ENCODE measurements at places on chromosomes 11 and 22.

DNA sequence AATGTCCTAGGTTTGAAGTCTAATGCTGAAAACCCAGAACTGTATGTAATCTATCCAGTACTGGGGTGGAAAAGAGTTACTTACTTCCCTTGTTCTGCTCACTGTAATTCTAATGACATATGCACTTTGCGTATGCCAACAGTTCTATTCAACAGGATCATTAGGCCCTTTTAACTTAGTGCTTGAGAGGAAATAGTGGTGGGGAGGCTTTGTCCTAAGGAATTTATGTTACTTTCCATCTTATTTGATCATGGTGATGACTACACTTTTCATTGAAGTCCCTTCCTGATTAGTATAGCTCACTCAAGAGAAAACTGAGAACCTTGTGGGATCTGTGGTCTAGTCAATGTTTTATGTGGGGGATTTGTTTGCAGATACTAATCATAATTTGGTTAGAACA, 348.2 kb downstream of the GUCY1A2 start:
- no peak for DNase-seq

DNA sequence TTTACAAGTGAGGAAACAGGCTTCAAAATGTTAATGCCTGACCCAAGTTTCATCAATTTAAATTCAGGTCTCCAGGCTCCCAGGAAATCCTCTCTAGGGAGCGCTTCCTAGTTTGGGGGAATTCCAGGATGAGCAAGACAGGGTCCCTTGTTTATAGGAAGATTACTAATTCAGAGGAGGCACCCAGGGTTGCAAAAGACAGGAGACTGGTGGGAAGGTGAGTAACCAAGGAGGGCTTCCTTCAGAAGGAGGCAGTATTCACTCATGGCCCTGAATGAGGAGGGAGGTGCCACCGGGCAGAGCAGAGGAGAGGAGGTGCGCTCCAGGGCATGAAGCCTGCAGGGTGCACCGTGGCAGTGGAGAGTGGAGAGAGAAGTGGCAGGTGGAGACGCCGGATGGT, 1.6 kb downstream of the TMEM132A start:
- DNase-seq, result no peak

GRCh38 chr11:67372321-67372992, 941 bp downstream of the CLCF1 start:
- DNase-seq, result peak; percentile 59

DNA sequence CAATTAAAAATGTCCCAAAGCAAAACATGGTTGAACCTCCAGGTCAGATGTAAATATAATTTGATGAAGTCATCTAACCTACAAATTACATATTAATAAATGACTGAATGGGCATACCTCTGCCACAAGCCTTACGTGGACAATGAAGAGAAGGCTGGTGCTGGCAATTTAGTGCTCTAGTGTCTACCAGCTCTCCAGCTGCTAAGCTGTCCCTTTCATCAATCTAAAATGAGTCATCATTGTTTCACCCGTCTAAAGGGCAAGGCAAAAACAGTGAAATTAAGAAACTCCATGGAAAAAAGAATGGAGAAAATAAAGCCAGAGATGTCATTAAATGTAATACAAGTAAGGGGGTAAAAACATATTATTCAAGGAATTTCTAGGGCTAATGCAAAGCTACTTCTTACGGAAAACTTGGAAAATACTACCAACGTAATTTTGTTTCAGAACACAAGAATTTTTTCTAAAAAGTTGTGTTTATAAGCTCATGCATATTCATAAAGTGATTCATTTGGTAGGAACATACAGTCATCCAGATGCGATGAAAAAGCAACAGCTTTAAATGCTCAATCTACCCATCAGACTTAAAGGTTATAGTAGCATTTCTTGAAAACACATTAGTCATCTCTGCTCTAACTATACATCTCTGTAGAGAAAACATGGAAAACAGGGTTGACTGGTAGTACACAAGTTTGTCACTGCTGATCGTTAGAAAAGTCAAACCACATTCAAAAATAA, 71.5 kb downstream of the SIK3 start:
- DNase-seq, result no peak

- DNase-seq, result no peak
Observed at GRCh38 chr11:73414977-73415651, 38.9 kb downstream of the RELT start.

GRCh38 chr11:17718510-17718962, 835 bp upstream of the MYOD1 start:
- DNase-seq, result no peak

- DNase-seq, result no peak
Observed at GRCh38 chr22:48372390-48372789, 1455.3 kb downstream of the BRD1 start.

DNA sequence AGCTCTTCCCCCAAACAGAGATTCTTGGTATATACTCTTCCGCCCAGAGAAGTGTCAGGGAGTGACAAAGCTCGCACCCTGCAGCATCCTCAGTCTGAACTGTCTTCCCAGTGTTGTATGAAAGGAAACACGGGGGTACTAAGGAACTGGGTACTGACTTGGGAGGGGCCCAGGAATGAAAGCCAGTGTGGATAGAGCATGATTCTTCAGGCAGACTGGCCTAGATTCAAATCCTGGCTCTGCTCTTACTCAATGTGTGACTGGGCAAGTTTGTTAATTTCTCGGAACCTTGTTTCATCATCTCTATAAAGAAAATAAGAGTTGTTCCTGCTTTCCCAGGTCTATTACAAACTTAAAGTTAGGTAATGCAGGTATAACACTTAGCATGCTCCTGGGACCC, 266.0 kb upstream of the NARS2 start:
- DNase-seq, result no peak

DNA sequence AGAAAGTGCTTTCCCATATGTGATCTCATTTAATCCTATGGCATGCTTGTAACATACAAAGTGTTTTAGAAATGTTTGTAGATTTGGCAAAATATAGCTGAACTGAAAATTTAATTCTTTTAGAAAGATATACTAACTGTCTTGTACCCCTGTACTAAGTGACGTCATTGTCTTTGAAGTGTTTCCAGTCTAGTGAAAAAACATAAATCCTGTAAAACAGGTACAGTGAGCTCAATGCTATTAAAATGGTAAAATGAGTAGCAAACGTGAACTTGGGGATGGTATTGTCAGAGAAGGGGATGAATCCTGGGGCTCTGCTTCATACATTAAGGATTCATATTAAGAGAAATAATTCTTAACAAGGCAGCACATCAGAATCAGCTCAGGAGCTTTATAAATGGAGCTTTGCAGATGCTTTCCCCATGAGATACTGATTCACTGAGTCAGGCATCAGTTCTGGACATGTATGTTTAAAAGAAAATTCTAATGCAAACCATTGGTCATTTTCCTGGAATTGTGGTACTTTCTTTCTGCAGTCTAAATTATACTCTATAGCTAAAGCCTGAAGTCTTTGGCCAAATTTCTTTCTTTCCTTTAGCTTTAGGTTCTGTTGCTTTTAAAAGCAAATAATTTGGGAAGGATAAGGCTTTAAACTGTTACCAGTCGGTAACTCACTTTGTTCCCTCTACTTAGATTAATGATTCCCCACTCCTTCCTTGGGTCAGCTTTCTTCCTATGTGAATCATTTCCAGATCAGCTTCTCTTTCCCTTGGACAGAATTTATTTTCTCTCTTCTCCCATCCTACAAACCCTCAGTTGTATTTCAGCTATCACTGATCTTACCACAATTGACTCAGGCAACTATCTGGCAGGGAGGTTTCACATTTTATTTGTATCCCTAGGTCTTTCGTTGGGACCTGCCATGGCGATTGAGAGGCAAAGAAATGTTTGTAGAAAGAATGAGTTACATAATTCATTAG, 57.5 kb upstream of the DDI1 start:
- no peak for DNase-seq

GRCh38 chr22:19880786-19881569, 26.3 kb upstream of the GNB1L start:
- DNase-seq, result peak; percentile 75

- DNase-seq, result no peak
Observed at GRCh38 chr22:32839831-32840584, 38.5 kb downstream of the TIMP3 start.

DNA sequence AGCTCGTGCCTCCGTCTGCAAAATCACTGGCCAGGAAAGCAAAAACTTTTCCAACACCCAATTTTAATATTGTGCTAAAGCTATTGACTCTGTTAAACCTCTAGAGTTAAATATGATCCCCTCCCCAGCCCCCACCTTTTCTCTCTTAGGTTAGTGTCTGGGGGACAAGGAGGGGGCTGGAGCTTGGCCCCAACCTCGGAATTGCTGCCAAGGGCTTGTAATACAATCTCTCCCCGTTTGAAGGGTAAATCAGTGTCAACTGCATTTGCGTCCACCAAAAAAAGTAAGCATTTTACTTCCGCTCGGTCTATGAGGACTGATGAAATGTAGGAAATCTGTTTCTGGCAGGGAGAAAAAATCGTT, at the start of gene GAS2:
Gene GAS2, plus strand, starts transcription at position 287 of the 363 bp plus-strand sequence. CDS start 8,259 bp downstream, outside the sequence.
- DNase-seq, result no peak

DNA sequence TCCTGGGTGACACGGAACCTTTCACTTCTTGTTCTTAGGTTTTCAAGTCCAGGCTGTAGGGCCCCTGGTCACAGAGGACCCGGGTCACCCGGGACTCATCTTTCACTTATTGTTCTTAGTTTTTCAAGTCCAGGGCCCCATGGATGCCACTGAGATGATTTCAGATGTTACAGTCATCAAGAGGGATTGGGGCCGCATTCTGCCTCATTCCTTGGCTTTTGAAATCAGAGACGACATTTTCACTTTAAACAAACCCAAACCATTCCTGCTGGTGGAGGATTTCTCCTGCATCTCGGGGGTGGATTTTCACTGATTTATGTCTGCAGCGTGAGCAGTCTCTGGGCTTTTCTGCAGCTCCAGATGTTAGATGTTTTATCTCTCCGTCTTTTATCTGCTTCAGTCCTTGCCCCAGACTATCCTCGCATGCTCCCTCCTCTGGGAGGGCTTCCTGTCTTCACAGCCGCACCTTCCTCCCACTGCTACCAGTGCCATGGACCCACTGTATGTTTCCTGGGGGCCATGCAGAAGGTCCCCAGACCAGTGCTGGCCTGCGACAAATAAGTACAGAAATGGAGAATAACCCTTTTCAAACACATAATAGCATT, 27.4 kb downstream of the FBLN1 start:
- DNase-seq, result no peak

DNA sequence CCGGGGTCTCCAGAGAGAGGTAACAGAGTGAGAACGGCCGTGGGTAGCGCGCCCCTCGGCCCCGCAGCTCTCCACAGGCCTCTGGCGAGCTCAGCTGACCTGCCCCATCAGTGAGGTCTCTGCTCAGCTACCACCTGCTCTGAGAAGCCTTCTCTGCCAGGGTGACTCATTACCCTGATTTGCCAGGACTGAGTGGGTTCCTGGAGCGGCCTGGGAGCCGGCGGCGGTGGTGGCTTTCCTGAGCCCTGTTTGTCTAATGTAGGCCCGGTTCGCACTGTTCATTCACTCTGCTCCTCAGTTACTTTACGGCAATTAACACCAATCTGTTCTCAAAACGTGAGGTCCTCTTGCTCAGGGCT, 351.0 kb upstream of the B3GAT1 start:
- DNase-seq, result no peak

- peak; percentile 24 for DNase-seq
Observed at GRCh38 chr11:70595452-70595851, 197.1 kb downstream of the CTTN start.

GRCh38 chr11:64048042-64048854, 12.5 kb downstream of the FLRT1 start:
- DNase-seq, result no peak

DNA sequence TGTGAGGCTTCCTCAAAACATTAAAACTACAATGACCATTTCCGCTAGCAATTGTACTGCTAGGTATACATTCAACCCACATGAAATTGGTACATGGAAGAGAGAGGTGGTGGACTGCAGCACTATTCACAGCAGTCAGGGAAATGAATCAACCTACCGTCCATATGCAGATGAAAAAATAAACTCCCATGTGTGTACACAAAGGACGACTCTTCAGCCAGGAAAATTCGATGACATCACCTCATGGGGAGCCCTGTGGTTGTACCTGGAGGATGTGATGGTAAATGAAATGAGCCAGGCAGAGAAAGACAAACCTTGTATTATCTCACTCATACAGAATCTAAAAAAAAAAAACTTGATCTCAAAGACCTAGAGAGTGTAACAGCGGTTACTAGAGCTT, 23.3 kb downstream of the RFPL3 start:
- DNase-seq, result no peak

DNA sequence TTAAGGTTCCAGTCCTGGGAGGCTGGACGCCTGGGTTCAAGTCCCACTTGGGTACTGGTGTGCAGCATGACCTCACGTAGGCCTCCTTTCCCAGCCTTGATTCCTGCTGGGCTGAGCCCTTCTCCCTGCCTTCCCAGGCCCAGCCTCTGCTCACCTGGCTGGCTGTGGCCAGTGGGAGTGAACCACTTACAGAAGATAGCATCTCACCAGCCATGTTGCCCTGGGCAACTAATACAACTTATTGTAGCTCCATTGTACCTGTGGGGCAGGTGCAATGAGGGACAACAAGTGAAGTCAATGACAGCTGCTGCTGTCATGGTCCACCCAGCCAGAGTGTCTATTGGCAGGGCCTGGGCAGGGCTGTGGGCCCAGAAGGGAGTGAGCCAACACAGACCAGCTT, 48.4 kb upstream of the MPEG1 start:
- DNase-seq, result no peak

GRCh38 chr11:75820645-75821044, 5.6 kb downstream of the UVRAG start:
- DNase-seq, result no peak

Measured in Right ventricle myocardium superior (tissue), 1 donor.